Thymus (tissue), 14 donors: ENCODE measurements at places on chromosomes 6 and 20. TPM values are rescaled to one million over a fixed set of nuclear protein-coding genes. Genes with fewer than 3 reads are reported as not detected.

- DNase-seq: no peak
These were observed 47.8 kb downstream of the ARHGAP40 start for GRCh38 chr20:38649275-38649891.

DNA sequence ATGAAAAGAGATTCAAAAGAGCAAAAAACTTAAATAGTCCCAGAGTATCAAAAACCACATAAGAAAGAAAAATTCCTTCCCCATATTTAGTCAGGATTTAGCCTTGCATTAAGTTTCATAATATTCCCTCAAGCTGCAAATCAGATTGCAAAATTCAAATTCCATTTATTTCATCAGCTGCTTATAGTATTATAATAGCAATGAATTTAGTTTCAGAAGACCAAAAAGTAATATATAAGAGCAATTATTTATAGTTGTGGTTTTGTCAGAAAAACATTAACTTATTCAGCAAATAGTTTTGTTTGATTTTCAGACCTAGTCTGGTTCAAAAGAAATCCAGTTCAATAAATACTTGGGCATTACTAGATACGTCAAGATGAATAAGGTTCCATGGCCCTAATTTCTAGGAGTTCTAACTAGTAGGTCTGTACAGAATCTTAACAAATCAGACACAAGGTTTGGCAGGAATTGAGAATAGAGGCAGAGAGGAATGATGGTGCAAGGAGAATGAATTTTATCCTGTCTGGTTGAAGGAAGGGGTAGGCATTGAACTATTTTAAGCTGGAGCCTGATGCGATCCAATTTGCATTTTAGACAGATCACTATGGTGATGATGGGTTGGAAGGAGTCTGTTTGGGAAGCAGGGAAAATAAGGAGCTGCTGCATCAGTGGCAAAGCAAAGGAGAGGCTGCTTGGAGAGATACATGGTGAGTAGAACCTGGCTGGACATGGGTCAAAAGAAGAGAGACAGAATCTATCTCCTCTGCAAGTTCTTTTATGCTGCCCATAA lies 163.9 kb upstream of the STXBP5 start:
- DNase-seq: no peak

The PPIL4 gene
- 37.4 TPM for total RNA-seq

The C6orf15 gene
- 0.38 TPM for total RNA-seq

The HLA-DQA1 gene
- 352 TPM for total RNA-seq

The MCHR2 gene
- total RNA-seq: not detected

The SPAG4 gene
- total RNA-seq: 0.85 TPM

The PPP2R5D gene
- total RNA-seq: 45.8 TPM

DNA sequence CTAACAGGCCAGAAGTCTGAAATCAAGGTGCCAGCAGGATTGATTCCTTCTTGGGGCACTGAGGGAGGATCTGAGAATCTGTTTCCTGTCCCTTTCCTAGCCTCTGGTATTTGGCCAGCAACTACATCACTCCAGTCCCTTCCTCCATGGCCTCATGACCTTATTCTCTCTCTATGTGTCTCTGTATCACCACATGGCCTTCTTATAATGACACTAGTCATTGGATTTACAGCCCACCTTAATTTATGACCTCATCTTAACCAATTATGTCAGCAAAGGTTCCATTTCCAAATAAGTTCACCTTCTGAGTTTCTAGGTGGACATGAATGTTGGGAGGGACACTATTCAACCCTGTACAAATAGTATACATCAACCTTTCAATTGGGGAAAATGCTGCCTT lies 29.3 kb downstream of the SCML4 start:
- no peak for DNase-seq

GRCh38 chr6:51626391-51626790 lies 461.0 kb downstream of the PKHD1 start:
- DNase-seq: no peak

GRCh38 chr6:47076422-47077344 lies 34.6 kb upstream of the ADGRF1 start:
- DNase-seq: no peak

DNA sequence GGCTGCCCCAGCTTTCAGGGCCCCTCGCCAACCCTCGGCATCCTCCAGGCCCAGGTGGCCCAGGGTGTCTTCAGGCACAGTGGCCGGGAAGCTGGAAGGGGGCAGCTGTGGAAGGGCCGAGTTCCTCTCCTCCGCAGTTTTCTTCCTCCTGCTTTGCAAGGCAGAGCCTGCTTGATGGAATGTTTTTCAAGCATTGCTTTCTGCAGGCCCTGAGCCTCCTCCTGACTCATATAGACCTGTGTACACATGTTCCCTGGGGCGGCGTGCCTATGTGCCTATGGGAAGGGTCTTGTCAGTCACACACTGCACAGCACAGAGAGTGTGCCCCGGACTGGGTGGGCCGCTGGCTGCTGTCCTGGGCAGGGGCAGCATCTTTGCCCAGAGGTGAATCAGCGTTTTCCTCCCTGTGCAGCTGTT lies 107.5 kb downstream of the ERMARD start:
- DNase-seq: no peak

DNA sequence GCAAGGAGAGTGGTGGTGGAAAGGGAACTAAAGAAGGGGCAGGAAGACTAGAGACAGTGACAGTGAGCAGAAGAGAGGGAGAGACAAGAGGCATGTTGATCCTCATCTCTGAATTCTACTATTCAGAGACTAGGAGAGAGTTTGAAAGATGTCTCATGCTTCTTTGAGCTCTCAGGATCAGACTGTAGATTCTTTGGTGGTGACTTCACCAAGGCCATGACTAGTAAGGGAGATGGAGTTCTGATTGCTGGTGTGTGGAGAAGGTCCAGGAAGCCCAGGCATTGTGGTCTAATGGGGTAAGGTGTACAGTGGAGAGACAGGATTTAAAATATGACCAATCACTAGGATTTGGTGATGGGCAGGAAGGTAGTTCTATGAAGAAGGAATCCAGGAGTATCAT lies 713 bp downstream of the WFDC9 start:
- DNase-seq: no peak

The IL17F gene
- 0.24 TPM for total RNA-seq

The RTN4IP1 gene
- 6.4 TPM for total RNA-seq

- DNase-seq: no peak
These were observed 33.9 kb upstream of the MTHFD1L start for GRCh38 chr6:150831577-150831976.

The PCNA gene
- total RNA-seq: 330 TPM

The HAO1 gene
- total RNA-seq: 0.05 TPM

DNA sequence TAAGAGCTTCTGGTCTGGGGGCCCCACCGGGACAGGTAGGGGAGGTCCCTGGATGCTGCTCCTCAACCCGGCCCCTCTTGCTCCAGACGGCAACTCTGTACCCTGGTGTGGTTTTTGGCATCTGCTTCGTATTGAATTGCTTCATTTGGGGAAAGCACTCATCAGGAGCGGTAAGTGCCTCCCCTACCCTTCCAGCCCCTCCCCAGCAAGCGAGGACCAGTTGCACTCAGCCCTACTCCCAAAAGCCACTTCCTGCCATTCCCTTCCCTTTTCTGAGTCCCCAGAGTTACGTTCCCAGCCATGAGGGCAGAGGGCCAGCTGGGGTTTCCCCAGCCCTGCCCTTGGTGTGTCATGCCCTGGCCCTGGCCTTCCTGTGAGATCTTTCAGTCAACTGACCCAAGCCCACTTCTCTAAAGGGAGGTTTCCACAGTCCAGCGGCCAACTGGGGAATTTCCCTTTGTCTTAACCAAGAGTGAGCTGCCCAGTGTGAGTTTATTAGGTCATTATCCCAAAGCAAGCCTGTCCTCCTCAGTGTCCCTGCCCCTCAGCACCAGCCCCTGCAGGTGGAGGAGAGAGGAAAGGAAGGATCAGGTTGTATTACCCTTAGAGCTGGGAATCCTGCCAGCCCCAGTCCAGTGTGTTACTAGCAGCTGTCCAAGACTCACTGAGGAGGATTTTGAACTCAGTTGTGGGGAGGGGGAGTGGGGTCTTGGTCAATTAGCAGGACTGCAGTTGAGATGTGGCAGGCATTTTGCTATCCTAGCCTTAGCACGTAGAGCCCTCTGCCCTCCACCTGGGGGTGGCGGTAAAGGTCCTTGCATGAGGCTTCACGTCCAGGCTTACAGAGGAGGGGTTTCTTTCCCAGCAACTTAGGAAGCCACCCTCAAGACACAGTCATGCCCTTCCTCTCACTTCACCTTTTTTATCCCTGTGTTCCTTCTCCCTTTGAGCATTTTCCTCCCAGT lies 45.8 kb downstream of the TM9SF4 start:
- peak; percentile 10 for DNase-seq

GRCh38 chr20:50572938-50573777 lies 63.0 kb downstream of the PTPN1 start:
- DNase-seq: no peak

- DNase-seq: no peak
These were observed 9.6 kb upstream of the HSF2 start for GRCh38 chr6:122389704-122390372.

- DNase-seq: no peak
These were observed 5.8 kb upstream of the ABHD16B start for GRCh38 chr20:63855363-63856097.

- no peak for DNase-seq
These were observed at the start of gene SNX21 for GRCh38 chr20:45833030-45833882. SNX21 (plus strand) TSS chr20:45833799; CDS start chr20:45833920, 121 bp downstream.

GRCh38 chr20:17871886-17872285 lies 96.7 kb downstream of the SNX5 start:
- DNase-seq: no peak
